ENCODE measurements at places on chromosomes 5 and 9. TPM values are rescaled to one million over a fixed set of nuclear protein-coding genes. Genes with fewer than 3 reads are reported as not detected.

The BARX1 gene
- total RNA-seq: 6.7 TPM

The PCDHA9 gene
- total RNA-seq: 2.0 TPM

DNA sequence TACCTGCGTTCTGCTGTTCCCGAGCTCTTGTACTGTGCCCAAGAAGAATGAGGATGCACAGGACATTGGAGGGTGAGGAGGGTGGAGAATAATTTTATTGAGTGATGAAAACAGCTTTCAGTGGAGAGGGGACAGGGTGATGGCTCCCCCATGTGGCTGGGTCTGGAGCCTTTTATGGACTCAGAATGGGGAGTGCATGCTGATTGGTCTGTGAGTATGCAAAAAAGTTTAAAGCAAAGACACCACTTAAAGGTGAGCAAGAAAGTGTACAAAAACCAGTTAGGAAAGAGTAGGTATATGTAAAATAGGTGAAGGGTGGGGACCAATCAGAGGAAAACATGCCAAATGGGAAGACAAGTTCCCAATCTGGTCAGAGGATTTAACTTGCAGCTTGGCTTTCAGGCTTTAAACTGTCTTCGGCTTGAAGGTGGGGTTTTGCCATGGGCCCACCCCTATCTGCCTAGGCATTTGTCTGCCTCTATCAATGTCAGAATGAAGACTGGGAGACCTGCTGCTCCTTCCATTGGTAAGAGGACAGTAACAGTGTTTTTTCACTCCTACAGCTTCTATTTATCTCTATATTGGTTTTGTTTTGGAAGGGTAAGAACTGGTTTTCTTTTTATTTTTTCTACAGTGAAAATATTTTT is 118.0 kb upstream of the RAI14 start:
- DNase-seq: no peak

- DNase-seq: no peak
These were observed 26.5 kb downstream of the UBE2R2 start for GRCh38 chr9:33843312-33843961.

GRCh38 chr5:930866-931265 is 38.2 kb downstream of the TRIP13 start:
- DNase-seq: no peak

GRCh38 chr9:35732800-35733541 is 505 bp downstream of the CREB3 start:
- no peak for DNase-seq

GRCh38 chr9:38681747-38682227 is 38.1 kb downstream of the FAM240B start:
- DNase-seq: no peak

DNA sequence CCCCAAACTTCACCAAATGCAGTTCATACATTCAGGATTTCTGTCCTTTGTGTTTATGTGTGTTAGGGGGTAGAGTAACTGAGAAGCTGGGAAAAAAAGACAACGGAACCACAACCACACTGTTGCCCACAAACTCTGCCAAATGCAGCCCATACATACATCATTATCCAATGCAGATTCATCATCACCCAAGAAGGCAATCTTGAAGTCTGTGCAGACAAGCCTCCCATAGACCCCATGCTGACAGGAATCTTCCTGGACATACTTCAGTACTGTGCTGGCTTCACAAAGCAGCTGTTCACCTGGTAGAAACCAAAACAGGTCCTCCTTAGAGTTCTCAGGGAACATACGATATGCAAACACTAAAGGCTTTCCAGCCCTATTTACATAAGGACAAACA is 38.9 kb downstream of the MTMR12 start:
- DNase-seq: no peak
